Coronary artery (tissue), 2 donors: ENCODE measurements at places on chromosomes 12 and 14.

DNA sequence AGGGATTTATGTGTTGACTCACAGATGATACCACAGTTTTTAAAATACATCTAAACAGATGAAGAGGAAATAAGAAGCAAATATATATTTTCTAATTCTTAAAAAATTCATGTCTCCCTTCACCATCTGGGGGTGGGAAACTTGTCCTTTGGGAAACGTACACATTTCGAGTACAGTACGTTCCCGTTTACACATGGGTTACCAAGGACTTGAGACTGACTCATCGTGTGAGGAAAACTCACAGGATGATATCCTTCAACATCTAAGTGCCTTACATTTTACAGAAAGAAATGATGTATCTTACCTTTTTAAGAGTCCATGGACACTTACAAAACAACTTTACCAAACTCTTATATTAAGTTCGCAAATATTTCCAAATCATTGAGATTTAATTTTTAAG, 16.0 kb upstream of the FBLN5 start:
- no peak for DNase-seq

GRCh38 chr12:48995086-48995879, 3.9 kb downstream of the DDN start:
- no peak for DNase-seq

- DNase-seq, result no peak
Observed at GRCh38 chr12:51324953-51325352, 979 bp upstream of the BIN2 start.

GRCh38 chr12:1284611-1285010, 293.6 kb downstream of the ERC1 start:
- no peak for DNase-seq

DNA sequence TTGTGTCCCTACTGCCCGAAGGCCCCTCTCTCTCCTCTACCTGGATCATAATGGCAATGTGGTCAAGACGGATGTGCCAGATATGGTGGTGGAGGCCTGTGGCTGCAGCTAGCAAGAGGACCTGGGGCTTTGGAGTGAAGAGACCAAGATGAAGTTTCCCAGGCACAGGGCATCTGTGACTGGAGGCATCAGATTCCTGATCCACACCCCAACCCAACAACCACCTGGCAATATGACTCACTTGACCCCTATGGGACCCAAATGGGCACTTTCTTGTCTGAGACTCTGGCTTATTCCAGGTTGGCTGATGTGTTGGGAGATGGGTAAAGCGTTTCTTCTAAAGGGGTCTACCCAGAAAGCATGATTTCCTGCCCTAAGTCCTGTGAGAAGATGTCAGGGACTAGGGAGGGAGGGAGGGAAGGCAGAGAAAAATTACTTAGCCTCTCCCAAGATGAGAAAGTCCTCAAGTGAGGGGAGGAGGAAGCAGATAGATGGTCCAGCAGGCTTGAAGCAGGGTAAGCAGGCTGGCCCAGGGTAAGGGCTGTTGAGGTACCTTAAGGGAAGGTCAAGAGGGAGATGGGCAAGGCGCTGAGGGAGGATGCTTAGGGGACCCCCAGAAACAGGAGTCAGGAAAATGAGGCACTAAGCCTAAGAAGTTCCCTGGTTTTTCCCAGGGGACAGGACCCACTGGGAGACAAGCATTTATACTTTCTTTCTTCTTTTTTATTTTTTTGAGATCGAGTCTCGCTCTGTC, 1.8 kb downstream of the INHBE start:
- no peak for DNase-seq

DNA sequence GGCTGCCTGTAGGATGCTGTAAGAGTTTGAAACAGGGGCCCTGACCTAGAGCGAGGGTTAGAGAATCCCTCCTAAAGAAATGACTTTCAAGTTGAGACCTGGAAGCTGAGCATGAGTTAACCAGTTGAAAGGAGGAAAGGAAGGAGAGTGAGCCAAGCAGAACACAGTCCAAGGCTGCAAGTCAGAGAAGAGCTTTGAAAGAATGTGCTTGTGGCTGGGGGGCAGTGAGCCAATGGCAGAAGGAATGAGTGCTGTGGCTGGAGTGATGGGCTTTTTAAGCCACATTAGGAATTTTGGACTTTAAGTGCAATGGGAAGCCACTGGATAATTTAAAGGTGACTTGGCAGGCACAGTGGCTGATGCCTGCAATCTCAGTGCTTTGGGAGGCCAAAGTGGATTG, 18.1 kb downstream of the CDKN1B start:
- no peak for DNase-seq
